NCI-H1092 (cell line): ENCODE measurements at places on chromosomes 16 and 17.

DNA sequence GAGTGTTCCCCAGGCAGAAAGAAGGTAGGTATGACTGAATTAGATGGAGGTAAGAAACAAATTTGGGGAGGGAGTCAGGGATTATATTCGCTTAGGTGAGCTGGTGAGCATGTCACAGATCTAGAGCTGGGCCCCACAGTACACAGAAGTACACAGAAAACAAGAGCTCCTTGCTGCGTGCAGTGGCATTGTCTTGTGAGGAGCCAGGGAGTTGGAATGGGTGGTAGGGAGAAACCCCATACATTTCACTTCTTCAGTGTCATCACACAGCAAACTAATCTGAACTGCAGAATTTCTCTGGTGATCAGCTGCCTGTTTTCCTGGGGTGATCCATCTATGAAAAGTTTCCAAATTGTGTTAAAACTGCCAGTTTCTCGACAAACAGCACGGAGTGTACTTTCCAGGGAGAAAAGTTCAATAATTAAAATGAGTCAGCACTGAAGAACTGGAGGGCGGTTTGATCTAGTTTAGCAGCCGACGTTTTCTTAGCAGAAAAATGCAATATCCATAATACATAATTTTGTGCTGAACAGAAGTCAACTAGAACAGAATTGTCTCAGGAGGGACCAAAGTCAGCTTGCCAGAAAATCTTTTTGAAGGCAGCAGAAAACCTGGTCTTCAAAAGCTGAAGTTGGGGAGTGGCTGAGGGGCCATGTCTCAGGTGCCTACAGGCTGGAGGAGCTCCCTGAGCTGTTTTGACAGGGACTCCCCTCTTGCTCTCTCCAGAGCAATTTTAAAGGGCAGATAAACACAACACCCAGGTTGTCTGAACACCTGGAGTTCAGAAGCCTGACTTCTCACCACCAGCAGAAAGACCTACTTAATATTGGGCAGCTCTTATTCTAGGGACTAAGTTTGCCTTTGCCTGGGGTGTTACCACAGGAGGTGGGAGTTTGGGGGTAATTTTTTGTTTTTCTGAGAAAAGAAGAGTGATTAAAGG is 448.6 kb downstream of the CA10 start:
- no peak for DNase-seq

DNA sequence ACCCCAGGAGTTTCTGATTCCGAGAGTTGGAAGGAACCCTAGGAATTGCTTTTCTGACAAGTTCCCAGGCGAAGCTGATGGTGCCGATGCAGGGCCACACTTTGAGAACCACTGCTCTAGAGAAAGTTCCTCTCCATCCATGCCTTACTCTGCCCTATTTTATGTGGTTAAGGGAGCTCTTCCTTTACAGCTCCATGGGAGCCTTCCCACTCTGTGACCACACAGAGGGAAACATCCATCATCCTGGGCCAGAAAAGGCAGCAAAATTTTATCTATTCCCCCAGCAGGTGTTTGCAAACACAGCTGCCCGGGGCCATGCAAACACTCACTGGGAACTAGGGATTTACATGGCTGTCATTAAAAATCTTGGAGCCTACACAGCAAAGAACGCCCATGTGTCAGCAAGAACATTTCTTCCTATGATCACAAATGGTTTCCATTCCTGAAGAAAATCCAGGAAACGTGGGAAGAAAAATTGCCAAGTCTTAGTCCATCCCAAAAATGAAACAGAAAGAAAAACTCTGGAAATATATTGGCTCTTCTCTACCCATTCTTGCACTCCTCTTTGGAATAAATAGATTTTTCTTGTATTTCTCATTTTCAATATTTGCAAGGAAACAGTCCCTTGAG is 252.7 kb downstream of the PMP22 start:
- DNase-seq, result no peak

- DNase-seq, result no peak
These were observed 95.0 kb upstream of the PSMD7 start for GRCh38 chr16:74201576-74201975.

GRCh38 chr17:53100126-53100525 is 722.6 kb upstream of the KIF2B start:
- no peak for DNase-seq

GRCh38 chr16:20344611-20345010 is 7.9 kb downstream of the UMOD start:
- DNase-seq, result no peak

DNA sequence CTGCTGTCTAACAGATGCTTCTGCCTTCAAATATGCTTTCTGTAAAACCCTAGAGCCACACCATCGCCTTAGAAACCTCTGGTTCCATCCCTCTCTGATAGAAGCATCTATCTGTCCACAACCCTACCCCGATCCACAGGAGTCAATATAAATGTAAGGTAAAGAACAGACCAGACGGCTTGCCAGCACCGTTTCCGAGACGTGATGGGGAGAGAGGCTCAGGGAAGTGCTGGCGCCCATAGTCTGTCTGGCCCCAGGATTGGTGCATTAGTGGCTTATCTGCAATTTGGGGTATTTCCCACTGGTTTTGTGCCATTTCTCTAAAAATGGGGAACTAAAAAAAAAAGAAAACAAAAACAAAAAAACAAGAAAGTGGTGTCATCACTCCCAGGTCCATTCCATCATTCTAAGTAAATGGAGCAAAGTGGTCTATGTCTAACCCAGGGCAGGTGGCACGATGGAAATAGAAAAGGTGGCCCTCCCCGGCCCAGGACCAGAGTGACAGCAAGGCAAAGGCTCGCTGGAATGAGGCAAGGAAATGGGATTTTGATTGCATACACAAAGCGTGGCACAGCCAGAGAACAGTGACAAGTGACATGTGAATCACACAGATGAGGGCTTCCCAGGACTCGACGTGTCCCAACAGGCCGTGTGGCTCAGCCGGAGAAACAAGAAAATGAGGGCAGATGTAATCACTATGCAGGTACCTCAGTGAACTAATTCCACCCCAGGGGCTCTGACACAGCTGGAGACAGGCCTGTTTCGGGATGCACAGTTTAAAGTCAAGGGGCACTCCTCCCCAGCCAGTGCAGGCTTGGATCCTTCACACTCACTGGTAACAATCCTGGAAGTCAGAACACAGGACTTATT is 125.6 kb downstream of the GAS7 start:
- no peak for DNase-seq

- no peak for DNase-seq
These were observed 109.8 kb downstream of the ZFHX3 start for GRCh38 chr16:72937916-72938794.

GRCh38 chr17:41020336-41020735 is 6.7 kb downstream of the KRTAP1-5 start:
- no peak for DNase-seq

- no peak for DNase-seq
These were observed 1.5 kb upstream of the CPNE7 start for GRCh38 chr16:89573826-89574680.

DNA sequence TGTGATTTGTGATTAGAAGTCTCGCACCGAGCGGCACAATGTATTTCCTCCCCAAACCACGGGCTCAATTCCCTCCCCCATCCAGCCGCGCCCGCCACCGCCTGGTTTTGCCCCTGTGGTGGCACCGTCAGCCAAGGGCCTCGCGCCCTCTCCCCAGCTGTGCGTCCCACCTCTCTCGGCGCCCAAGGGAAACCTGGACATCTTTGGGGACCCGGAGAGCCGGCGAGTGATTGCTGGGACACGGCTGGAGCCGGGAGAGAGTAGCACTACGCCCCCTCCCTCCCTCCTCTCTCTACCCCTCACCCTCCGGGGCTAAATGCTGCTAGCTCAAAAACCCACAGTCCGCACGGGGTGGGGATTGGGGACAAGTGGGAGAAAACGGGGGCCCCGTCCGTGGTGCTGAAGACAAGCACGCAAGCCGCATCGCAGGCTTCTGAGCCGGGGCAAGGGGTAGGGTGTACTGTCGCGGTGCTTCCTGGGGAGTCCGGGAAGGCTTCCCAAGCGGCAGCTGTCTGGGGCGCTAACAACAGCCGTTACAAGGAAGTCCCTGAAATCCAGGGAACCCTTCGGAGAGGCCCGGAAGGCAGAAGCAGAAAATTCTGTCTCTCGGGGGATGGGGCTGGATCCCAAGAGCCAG is 1.4 kb downstream of the CBLN1 start:
- DNase-seq, result no peak

DNA sequence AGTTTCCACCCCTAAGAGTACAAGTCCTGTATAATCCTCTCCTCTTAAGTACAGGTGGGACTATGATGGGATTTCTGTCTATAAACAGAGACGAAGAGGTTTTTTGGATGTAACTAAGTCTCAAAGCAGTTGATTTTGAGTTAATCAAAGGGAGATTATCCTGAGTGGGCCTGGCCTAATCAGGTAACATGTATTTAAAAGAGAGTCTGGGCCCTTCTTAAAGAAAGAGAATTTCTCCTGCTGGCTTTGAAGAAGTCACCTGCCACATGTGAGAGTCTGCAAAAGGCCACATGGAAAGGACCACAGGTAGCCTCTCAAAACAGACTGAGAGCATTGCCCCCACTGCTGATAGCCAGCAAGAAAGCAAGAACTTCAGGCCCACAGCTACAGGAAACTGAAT is 142.3 kb downstream of the IRX5 start:
- DNase-seq, result no peak

DNA sequence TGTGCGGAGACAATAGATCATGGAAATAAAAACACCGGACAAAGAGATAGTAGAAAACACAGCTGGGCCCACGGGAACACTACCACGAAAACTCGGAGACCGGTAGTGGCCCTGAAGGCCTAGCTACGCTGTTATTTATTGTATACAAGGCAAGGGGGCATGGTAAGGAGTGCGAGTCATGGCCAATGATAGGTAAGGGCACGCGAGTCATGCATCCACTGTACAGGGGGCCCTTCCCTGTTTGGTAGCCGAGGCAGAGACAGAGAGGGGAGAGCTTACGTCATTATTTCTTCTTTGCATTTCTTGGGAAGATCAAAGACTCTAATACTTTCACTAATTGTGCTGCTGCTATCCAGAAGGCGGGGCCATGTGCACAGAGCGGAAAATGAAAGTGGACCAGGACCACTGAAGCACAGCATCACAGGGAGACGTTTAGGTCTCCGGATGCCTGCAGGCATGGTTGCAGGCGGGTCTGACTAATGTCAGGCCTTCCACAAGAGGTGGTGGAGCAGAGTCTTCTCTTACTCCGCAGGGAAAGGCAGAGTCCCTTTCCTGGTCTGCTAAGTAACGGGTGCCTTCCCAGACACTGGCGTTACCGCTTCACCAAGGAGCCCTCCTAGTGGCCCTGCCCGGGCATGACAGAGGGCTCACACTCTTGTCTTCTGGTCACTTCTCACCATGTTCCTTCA is 74.4 kb upstream of the ARL4D start:
- no peak for DNase-seq

GRCh38 chr17:76478730-76479514 is 11.5 kb downstream of the AANAT start:
- DNase-seq, result no peak

DNA sequence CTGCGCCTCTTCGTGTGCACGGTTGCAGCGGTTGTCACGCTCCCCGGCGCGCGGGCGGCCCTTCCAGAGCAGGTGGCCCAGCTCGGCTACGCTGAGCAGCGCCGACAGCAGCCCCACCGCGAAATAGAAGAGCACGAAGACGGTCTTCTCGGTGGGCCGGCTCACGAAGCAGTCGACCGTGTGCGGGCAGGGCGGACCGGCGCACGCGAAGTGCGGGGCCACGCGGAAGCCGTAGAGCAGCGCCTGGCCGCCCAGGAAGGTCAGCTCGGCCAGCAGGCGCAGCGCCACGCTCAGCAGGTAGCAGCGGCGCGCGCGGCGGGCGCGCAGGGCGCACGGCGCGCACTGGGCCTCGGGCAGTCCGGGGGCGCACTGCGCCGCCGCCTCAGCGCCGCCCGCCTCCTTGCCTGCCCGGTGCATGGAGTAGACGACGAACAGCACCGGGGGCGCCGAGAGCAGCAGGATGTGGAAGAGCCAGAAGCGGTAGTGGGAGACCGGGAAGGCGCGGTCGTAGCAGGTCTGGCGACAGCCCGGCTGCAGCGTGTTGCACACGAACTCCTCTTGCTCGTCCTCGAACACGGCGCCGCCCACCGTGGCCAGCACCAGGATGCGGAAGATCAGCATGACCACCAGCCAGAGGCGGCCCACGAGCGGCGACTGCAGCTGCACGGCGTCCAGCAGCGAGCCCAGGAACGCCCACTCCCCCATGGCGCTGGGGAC is 1.3 kb downstream of the GJD3 start:
- no peak for DNase-seq

GRCh38 chr17:33463887-33464286 is 170.8 kb upstream of the ASIC2 start:
- DNase-seq, result no peak

GRCh38 chr17:9183306-9183705 is 162.0 kb downstream of the NTN1 start:
- DNase-seq, result no peak

DNA sequence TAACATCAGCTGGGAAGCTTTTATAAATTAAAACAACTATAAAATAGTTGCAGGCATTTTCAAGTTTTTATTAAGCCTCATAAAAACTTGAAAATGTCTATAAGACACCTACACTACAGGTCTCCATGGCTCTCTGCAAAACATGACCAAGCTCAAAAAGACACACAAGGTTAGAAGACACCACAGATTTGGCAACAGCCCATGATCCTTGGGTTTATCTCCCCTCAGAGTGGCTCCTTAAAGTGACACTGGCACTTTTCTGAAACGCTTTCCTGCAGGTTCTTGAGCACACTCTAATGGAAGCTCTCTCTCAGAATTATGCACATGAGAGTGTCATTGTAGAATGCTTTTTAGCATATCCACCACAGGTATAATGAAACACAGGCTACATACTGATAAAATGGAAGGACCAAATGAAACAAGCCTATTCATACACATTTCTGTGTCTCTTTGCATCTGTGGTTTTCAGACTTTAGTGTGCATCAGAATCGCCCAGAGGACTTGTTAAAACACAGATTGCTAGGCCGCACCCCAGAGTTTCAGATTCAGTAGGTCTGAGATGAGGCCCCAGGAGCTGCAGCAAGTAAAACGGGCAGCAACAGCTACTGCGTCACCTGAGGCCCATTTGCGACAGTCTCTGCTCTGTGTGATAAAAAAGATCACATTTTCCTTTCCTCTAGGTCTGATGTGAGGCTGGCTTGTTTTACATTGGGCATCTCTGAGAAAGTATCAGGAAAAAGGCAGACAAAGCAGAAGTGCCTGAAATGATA is 75.0 kb upstream of the WSB1 start:
- DNase-seq, result no peak

DNA sequence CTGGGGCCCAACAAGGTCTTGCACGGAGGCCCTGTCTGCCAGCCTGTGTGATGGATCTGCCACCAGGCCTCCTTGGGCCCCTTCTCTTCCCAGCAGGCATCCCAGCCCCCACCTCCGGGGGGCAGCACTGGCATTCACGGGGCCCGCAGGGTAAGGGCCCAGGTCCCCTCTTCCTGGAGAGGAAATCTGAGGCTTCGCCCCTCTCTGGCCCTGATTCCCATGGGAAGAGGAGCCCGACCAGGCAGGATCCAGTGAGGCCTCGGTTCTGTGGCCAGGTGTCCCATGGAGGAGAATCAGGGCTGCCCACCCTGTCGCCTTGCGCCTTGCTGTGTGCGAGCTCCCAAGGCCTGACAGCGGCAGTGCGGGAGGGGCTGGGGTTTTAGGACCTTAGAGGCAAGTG is 48.4 kb downstream of the PDPK1 start:
- no peak for DNase-seq

DNA sequence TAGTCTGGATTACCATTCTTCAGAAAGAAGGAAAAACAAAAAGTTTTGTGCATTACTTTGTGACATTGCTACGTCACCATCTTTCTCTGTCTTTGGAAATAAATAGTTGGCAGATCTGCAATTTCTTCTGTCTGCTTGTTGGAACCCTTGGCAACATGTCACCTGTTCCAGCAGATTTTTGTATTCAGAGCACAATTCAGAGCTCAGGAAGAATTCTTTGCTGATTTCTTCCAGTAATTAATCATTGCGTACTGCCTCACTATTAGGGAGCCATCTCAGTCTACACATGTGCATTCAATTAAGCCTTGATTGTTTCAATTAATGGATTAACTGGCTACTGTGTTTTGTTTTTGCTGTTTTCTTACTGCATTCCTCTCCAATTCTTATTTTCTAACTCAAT is 467.2 kb downstream of the CDH8 start:
- no peak for DNase-seq
